ENCODE measurements at places on chromosomes 5 and 9.

DNA sequence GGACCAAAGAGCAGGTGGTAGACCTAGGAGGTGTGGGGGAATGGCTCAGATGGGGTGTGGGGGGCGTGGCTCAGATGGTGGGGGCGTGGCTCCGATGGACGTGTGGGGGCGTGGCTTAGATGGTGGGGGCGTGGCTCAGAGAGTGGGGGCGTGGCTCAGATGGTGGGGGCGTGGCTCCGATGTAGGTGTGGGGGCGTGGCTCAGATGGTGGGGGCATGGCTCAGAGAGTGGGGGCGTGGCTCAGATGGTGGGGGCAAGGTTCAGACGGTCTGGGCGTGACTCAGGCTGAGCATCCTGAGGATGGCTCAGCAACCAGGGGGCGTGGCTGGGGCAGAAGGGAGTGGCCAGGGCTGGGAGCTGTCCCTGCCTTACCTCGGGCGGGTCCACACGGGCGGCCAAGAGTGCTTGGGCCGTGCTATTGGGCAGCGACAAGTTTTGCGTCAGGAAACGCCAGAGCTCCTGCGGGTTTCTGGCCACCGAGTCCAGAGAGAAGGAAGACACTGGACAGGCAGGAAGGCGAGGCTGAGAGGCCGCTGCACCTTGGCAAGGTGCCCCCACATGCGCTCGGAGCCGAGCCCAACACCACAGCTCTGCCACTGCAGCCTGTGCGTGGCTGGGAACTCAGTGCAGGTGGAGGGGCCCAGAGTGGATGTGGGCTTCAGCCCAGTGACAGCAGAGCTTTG is 5.9 kb downstream of the ABCA2 start:
- DNase-seq: peak; percentile 87

DNA sequence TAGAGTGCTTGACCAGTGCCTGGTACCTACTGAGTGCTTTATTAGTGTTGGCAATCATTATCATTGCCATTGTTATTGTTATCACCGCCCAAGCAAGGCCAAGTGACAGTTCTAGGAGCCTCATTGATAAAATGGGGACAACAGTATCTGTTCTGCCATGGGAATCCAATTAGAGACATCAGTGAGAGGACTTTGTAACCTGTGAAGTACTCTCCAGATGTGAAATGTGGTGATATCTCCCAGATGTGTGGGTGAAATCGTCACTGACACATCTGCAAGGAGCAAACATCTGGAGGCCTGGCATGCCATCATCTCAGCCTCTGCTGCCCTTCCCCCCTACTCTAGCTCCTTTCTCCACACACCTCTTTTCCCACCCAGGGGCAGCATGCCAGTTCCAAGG is 260.8 kb downstream of the PAPPA start:
- DNase-seq: no peak

DNA sequence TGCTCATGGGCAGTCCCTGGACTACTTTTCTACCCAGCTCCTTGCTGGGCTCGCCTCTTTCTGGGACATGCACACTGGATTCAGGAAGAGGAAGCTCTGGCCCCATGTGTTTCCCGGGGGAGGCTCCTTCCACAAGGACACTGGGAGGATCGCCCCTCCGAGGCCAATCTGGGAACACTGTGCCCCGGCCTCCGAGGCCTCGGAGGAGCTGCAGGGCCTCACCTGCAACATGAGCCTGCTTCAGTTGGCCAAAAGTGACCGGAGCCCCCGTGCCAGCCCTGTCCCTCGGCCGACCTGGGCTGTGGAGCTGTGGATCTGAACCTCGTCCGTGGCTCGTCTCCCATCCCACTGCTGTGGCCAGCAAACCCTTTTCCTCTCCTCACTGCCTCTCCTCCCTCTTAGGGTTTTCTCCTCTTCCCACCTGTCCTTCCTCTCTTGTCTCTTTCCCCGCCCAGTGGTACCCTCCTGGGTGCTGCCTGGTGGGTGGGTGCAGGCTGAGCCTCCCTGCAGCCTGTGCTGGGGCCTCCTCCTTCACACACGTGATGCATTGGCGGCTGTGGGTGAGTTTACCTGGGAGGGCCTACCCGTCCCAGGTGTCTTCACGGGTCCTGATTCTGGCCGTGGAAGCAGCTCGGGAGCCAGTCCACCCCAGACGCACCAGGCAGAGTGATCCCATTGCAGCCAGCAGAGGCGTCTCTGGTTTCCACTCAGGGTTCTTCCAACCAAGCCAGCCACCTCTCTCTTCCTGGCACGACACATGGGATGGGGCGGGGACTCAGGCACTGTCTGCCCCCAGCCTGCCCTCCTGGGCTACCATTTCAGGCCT is 241.8 kb downstream of the CACNA1B start:
- no peak for DNase-seq

DNA sequence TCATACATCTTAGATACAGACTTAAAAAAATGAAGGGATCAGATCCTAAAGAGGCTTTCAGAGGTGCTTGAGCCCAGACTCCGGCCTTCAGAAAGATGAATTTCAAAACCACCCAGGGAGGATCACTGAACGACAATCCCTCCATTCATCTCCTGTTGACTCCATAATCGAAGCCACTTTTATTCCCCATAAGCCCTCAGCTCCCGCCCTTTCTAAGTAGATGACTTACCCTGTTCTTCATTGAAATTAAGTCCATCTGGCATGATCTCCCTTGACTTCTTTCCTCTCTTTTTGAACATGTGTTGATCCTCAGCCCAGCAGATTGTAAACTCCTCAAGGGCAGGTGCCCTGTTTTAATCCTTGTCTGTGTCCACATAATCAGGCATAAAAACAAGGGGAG is 50.8 kb upstream of the ASTN2 start:
- no peak for DNase-seq

- no peak for DNase-seq
Observed at GRCh38 chr5:157469687-157470086, 9.7 kb downstream of the NIPAL4 start.

- DNase-seq: no peak
Observed at GRCh38 chr5:12313602-12314001, 409.4 kb upstream of the CTNND2 start.

GRCh38 chr9:13939701-13940490 is 374.0 kb downstream of the NFIB start:
- DNase-seq: no peak

DNA sequence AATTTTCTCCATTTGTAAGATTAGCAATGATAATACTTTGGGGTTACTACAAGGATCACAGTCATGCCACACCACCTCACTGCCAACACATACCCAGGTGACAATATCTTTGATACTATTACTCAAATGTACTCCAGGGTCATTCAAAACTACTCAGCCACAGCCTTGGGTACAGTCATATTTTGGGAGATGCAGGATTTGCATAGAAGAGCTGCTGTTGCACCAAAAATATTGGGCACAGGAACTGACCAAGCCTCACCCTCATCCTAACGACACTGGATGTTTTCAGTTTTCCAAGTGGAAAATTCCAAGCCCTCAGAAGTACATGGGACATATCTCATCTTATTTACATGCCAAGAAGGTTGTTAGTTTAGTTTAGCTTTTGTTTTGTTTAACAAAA is 120.9 kb upstream of the C6 start:
- no peak for DNase-seq

- DNase-seq: no peak
Observed at GRCh38 chr9:129490583-129491486, 130.1 kb downstream of the C9orf50 start.

- DNase-seq: no peak
Observed at GRCh38 chr9:108015690-108016089, 526.1 kb upstream of the KLF4 start.

GRCh38 chr9:80440724-80441123 is 869.0 kb downstream of the TLE4 start:
- no peak for DNase-seq

DNA sequence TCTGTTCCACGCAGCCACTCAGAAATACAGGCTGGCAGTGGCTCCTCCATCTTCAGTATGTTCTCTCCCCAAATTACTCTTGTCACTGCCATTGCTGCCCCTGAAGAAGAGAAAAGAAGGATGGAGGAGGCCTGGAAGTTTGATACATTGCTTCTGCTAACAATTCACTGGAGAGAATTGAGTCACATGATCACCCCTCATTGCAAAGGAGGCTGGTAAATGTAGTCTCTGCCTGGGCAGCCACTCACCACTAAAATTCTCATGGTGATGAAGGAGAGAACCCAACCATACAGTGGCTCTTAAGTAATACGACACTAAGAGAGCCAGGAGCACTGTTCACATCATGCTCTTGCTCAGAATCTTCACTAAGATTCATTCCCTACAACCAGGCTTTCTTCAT is 112.0 kb downstream of the DOCK8 start:
- no peak for DNase-seq

- no peak for DNase-seq
Observed at GRCh38 chr5:126914801-126915436, 115.4 kb downstream of the MARCHF3 start.

DNA sequence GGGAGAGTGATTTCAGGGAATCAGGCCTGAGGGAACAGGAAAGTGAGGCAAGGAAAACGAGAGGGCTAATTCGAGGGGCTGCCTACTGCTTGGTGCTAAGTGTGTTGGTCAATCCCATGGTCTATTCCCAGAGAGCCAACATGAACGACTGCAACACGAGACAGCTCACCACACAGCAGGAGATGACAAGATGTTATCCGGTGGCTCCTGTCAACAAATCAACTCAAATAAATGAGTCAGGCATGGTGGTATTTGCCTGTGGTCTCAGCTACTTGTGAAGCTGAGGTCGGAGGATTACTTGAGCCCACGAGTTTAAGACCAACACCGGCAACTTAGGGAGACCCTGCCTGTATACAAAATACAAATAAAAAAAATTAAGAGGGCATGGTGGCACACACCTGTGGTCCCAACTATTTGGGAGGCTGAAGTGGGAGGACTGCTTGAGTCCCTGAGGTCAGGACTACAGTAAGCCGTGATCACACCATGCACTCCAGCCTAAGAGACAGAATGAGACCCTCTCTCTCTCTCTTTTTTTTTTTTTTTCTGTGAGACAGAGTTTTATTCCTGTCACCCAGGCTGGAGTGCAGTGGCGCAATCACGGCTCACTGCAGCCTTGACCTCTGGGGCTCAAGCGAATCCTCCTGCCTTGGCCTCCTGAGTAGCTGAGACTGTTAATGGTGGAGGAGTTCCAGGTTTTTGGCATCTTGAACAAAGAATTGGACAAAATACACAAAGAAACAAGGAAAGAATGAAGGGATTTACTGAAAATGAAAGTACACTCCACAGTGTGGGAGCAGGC is 9.0 kb upstream of the FAF2 start:
- DNase-seq: no peak

- DNase-seq: no peak
Observed at GRCh38 chr5:136979131-136979530, 520.0 kb downstream of the SPOCK1 start.

DNA sequence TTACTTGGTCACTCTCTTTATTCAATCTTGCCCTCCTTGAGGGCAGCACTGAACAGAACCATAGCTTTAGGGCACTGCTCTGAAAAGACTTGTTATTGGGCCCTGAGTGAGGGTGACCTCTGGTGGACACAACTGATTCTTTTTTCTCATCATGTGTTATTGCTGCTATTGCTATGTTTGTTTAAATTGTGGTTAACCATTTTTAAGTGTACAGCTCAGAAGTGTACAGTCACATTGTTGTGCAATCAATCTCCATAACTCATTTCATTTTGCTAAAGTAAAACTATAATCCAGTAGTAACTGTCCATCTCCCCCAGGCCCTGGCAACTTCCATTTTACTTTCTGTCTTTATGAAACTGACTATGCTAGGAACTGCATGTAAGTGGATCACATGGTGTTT is 351.1 kb upstream of the RIOK2 start:
- DNase-seq: peak; percentile 33

- DNase-seq: no peak
Observed at GRCh38 chr9:30348904-30349303, 2035.5 kb upstream of the ACO1 start.

Data from activated CD4-positive, alpha-beta T cell treated with anti-CD3 and anti-CD28 coated beads, Interleukin-10, Interleukin-2, amounts not matched to agents 100 ng/mL and 50 ng/mL, durations not matched to agents 16 hours and 8 hours (primary cell).